Activated CD8-positive, alpha-beta memory T cell treated with anti-CD3 and anti-CD28 coated beads for 1 hour (primary cell): ENCODE measurements at places on chromosomes 3 and 15.

DNA sequence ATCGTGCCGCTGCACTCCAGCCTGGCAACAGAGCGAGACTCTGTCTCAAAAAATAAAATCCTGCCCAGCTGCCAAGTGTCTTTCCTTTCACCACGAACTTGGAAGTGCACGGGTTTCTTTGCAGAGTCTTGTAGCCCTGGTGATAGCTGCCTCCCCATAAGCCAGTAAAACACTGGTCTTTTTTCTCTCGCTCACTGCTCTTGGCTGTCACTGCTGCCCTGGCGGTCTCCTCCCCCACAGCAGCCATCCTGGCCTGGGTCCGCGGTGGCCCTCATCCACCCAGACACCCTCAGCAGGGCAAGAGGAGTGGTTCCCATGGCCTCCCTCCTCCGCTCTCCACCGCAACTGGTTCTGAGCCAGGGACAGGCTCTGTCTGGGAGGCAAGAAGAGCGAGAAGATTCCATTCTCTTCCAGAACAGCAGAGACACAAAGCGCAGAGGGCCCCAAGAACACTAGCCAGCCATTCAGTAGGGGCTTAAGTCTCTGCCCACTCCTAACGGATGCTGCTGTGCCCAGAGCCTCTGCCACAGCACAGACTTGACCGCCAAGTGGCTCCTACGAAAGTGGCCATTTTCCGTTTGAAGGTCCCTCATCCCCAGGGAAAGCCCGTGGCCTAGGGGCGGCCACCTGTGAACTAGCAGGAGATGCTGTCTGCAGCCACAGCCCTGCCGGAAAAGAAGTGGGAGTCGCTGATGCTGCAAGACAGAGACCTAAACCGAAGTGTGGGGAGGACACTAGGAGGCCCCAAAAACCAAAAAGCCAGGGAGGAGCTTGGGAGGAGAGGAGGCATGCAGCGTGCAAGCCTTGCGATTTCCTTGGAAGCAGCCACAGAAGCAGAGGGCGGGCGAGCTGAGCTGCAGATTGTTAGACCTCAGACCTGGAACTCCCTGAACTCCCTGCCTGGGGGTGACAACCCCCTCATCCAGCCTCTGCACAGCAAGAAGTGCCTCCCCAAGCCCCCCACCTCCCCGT lies 44.1 kb downstream of the KLHL25 start:
- DNase-seq = no peak

DNA sequence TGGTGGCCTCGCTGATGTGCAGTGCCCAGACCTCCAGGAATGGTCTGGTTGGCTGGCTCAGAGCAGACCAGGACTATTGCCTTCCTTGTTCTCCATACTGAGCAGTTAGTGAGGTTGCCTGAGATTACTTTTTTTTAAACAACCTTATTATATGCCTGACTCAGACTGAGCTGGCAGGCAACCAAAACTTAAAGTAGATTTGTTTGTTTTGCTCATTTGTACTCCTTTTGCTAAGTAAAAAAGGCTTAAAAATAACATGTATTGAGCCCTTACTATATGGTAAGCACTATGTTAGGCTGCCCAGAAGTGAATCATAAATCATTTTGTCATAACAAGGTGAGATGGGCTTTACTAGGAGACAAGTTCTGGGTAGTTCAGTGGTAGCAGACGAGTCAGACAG lies 92.4 kb downstream of the GHSR start:
- DNase-seq = no peak

DNA sequence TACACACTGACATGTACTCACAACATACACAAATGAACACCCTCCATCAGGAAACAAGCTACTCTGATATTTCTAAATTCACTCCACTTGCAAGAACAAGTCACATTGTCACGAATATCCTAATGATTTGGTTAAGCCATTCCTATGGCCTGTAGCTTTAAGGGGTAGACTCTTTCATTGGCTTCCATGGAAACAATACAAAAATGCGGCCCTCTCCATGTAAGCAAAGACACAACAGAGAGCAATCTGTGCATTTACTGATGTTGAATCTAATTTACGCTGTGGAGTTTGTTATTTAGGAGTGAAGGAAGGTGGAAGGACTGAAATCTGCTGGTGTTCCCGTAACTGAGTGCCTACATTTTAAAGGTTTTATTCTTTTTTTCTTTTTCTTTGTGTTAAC lies 114.5 kb downstream of the FMN1 start:
- DNase-seq = no peak

- DNase-seq = no peak
Observed at GRCh38 chr3:171284308-171285075, 175.7 kb downstream of the TNIK start.

- no peak for DNase-seq
Observed at GRCh38 chr3:177764377-177764912, 567.2 kb upstream of the TBL1XR1 start.

DNA sequence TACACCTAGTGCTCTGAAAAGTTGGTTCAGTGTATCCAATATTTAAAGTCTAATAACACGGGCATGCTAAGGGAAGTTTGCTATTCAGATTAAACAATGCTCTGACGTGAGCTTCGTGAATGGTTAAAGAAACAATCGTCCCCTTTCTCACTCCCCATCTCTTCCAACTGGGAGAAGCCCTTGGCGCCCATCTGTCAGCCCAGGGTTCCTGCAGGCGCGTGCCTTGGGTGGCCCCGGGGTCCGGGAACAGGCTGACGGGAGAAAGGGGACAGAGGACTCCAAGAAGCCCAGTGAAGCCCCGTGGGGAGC lies 413 bp downstream of the SEC22C start:
- DNase-seq = no peak

DNA sequence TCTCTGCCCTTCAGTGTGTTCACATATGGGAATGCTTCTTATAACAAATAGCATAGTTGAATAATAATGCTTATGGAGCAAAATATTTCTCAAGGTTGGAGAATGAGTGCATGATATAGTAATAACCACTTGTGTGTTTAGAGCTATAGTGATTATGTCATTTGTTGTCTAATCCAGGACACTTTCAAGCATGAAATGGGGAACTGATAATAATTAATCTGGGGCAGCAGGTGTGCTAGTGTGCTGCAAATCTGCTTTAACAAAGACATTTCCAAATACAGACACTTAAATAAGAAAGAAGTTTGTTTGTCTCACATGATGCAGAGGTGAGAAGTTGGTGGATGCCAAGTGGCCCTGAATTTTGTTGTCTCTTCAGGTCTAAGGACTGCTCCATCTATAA lies 579.3 kb upstream of the GRM7 start:
- DNase-seq = no peak

- DNase-seq = no peak
Observed at GRCh38 chr3:96300743-96301142, 513.7 kb upstream of the EPHA6 start.

GRCh38 chr15:56890038-56890437 lies 28.4 kb upstream of the TCF12 start:
- no peak for DNase-seq

- DNase-seq = no peak
Observed at GRCh38 chr3:161454615-161455014, 42.0 kb upstream of the OTOL1 start.

- no peak for DNase-seq
Observed at GRCh38 chr3:45885979-45886705, at the start of gene CCR9. Gene CCR9, plus strand, starts transcription at chr3:45886543. Its CDS starts 8,391 bp downstream, at chr3:45894934.

DNA sequence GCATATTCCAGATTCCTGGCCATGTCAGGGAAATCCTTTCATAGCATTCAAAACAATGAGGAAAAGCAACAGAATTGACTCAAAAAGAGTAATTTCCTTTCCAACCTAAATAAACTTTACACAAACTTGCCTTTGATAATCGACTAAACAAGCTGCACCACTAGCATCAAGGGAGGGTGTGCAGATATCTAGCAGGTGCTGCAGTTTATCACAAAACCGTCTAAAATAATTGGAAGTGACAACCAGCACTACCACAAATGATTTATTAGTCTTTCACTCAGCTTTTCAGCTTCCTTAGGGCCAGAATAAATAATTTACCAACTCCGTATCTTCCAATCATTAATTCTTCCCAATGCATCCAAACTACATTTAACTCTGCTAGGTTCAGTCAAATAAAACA lies 71.7 kb downstream of the TBC1D5 start:
- DNase-seq = no peak

GRCh38 chr15:72033711-72034110 lies 84.2 kb downstream of the MYO9A start:
- no peak for DNase-seq

DNA sequence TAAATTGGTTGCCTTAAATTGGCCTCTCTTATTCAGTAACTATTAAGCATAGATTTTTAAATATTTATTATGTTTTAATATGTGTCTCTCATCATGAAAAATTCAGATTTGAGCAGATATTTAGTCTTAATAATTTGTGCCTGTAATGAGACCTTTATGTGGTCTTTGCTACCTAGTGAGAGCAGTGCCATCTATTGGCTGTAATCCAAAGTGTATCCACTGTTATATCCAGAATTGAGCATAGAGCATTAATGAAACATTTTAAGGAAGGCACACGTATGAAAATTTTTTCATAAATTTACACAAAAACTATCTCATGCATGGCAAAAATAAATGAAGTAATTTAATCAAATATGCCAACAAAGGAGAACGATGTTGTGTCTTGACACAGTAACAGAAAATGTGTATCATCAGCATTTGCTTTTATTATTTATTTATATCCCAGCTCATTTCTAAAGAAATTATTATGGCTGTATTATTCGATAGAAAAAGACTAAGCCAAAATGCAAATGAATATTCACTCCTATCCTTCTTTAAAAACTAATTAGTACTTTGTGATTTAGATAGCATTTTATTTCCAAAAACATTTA lies 203.5 kb downstream of the RSRC1 start:
- no peak for DNase-seq

GRCh38 chr3:66068255-66068654 lies 29.5 kb upstream of the MAGI1 start:
- DNase-seq = no peak

DNA sequence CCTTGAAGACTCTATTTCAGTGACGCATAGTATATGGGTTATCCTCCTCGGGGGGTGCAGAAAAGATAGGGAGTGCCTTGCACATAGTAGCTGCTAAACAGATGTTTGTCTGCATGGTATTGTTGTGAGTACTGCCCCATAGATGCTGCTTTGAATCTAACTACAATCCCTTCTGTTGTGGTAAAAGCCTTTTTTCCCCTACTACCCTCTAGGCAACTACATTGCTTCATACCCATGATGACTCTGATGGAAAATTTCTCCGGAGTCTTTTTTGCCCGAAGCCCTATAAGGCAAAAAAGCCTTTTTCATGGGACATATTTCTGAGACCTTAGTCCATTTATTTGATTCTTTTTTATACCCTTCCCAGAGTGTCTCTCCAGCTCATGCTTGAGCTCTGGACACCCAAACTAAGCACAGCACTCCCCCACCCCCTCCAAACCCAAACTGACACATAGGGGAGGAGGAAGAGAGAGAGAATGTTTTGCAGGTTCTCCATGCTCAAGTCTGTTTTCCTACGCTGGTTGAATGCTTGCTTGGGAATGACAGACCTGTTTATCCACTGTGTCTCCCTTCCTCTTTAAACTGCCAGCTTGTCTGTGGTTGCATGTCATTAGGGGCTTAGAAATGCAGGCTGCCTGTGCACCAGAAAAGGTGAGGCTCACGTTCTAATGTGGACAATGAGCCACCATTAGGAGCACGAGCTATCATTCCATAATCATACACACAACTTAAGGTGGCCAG lies 52.9 kb downstream of the LRTM1 start:
- DNase-seq = no peak

DNA sequence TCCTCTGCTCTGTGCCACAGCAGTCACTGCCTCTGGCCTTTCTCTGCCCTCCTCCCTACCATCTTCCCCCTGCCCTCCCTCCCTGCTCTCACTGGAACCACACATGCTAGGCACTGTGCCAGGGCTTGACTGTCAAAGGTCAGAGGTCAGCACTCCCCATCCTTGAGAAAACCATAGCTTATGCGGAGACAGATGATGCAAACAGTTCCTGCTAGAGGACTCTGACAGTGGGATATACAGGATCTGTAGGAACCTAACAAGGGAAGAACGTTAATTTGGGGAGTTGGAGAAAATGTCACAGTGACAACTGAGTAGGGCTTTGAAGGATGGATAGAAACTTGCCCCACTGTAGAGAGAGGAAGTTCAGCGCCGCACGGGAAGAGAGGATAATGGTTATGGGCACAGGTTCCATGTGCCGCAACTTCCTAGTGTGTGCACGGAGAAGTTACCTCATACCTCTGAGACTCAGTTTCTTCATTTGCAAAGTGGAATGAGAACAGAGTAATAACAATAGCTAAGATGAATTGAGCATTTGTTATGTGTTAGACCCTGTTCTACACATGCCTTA lies 29.3 kb upstream of the XYLB start:
- DNase-seq = no peak

DNA sequence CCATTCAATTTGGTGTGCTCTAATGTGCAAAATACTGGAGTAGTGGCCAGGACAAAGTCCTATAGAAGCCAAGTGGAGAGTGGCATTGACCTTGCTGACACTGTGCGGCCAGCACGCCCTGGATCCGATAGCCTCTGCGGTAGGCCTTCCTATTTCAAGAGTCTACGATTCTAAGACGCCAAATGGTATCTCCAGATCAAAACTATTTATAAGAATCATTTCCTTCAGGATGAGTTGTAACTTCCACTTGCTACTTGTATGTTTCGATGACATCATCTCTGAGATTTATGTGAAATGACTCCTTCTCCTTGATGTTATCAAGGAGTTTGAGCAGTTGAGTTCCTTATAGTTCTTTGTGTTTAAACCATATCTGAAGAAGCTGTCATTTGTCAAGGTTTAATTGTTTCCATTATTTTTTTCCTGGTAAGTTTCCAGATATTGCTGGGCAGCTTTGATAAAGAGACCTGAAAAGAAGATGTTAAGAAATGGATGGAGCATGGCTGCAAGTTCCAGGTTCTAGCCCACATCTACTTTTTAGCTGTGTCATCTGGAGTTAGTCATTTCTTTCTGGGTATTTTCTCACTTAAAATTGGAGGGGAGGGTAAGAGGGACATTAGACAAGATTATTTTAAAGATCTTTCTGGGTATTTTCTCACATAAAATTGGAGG lies 71.8 kb downstream of the TMEM44 start:
- DNase-seq = no peak

- DNase-seq = no peak
Observed at GRCh38 chr3:114221881-114222264, 15.5 kb downstream of the ZNF80 start.

DNA sequence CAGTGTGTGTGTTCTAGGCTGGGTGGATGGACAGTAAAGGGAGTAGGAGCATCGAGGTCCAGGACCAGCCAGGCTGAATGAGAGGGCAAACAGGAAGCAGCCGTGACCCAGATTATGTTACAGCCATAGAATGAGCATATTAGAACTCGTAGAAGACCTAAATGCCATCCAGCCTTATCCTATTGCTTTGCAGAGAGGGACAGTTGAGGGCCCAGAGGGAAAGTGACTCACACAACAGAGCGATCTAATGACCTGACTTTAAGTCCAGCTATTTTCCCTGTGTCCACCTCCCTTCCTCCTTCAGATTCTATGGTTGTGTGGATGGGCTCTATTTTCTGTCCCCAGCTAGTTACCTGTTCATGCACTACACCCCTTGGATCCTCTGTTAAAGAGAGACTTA lies 634.1 kb upstream of the TBL1XR1 start:
- no peak for DNase-seq

DNA sequence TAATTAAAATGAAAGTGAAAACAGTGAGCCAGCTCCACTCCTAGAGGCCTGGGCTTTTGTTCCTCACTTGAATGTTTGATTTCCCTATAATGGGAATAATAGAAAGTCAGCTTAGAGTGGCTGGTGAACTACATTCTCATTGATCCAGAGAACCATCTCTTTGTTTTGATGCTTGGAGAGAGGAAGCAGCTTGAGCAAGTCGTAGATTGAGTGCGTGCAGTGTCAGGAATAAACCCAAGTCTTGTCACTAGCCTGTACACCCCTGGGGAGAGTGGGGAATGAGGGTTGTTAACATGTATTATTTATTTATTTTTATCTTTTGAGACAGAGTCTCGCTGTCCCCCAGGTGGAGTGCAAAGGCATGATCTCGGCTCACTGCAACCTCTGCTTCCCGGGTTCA lies 885 bp upstream of the LSG1 start:
- DNase-seq = no peak
